ENCODE measurements at places on chromosomes 5 and 9.

DNA sequence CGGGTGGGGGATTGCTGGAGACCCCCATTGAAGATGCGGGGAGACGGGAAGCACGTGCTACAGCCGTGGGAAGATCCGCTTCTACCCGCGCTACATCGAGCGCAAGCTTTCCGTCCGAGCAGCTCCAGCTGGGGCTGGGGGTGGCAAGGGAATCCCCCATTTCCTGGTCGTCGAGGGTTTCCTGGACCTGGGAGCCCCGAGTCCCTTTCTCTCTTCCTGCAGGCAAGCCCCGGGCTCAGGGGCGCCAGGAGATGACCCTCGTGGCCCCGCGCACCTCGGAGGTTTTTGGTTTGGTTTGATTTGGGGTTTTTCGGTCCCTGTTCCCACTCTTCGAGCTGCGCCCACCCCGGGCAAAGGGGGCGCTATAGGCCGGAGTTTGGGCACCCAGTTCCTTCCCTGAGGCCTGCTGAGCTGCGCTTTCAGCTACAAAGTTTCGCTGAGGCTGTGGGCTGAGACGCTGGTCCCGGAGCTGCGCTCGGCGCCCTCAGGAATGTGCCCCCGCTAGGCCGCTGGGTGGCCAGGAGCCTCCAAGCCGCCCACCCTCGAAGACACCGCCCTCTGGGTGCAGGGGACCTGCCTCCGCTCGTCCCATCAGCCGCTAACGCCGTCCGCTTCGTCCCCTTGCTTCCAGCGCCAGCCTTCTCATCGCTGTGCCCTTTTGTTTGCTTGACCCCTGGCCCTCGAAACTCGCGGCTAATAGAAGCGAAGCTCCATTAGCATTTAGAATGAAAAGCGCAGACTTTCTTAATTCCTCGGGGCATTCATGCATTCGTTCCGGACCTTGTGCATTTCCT is 2.9 kb downstream of the NR4A3 start:
- DNase-seq = no peak

DNA sequence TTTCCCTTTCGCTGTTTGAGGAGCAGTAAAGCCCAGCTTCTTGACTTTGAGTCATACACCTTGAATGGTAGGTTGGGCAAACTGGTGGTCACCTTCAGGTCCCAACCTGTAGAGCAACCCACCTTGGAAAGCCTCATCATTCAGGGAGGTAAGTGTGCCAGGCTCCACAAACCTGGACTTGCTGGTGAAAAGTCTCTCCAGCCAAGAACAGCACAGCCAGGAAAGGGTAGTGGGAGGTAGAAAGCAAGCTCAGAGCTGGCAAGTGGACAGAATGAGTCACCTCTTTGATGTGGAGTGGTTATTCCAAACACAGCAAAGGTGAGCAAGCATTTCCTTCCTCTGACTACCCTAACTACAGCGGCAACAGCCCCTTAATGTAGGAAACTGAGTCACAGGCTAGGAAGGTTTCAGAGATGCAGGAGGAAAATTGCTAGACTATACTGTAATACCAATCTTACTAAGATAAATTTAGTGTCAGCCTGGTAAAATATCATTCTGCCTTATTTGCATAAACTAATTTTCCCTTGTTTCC is 117.5 kb upstream of the MTAP start:
- peak; percentile 75 for DNase-seq

DNA sequence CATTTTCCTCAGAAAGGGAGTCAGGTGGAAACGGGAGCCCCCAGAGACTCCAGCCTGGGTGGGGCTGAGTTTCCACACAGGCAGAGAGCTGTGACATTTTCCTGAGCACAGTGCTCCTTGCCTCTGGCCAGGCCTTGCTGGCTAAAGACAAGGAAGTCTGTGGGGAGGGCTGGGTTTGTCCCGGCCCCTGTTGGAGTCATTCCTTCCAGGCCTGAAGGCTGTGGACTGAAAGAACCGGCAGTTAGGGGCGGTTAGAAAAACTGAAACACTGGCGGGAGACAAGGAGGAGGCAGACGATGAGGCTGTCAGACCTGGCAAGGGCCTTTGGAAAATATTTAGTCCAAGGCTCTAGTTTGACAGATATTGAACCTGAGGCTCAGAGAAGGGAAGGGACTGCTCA is 29.9 kb downstream of the COL15A1 start:
- DNase-seq = no peak

- DNase-seq = no peak
Measured at GRCh38 chr5:35325836-35326235, 95.5 kb upstream of the PRLR start.

- no peak for DNase-seq
Measured at GRCh38 chr5:103755974-103756373, 193.4 kb upstream of the NUDT12 start.

DNA sequence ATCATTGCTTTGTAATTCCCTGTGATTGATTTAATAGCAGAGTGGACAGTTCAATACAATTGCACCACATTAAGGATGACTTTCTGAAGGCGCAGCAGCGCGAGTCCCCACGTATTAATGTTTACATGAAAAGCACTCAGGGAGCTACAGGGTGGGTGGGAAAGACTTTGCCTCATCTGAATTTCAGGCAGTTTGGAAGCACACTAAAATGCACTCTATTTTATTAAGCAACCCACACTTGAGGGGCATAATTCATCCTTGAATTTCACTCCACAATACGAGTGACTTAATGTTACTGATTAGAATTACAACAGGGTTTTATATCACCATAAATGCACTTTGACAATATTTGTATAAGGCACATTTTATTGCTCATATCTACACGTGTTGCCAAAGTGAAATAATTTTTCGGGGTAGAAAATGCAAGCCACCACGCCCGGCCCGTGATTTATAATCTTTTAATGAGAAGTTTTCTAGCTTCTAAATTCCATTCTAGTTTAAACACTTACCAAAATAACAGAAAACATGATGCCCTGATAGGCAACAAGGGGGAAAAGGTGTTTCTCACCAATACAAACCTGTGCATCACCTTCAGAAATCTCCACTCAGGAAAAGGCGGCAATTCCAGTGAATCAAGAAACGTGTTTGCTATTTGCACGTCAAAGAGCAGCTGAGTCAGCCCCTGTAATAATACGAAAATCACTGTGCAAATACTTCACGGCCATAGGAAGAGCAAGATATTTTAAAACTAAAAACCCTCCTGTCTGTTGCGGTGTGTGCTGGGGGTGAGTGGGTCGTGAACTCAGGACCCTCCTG is 40.5 kb downstream of the IRX4 start:
- DNase-seq = no peak

- DNase-seq = no peak
Measured at GRCh38 chr9:113409481-113409880, 994 bp downstream of the POLE3 start.

- DNase-seq = no peak
Measured at GRCh38 chr5:1019001-1019905, 10.7 kb downstream of the NKD2 start.

DNA sequence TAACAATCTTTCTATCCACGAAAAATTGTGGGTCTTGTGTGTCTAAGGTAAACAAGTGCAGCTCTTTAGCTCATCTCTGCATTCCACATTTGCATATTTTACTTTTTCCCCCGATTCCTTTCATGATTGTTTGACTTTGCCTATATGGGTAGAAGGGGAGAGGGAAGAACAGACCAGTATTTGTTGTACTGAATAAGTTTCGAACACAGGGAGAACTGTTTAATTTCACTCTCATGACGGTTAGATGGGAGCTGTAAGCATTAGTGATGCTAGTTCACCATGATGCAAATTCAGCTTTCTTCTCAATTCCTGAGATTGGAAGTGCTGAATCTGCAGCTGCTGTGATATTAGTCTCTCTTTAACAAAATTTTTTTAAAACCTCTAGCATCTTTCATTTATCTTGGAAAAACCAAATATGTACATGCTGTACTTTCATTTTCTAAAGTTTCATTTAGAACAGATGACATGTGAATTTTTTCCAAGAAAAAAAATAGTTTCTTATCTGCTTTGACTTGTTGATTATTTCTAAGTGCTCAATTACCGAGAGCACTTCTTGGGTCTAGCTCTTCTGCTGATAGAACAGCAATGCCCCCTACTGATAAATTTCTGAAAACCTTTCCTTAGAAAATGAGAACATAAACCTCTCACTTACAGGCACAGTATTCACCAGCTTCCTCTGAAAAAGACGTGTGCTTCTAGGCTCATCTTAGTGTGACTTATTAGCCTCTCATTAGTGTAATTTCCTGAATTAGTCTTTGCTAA is 149.5 kb downstream of the BAAT start:
- no peak for DNase-seq

- DNase-seq = peak; percentile 44
Measured at GRCh38 chr5:178120607-178121357, 7.5 kb downstream of the N4BP3 start.

DNA sequence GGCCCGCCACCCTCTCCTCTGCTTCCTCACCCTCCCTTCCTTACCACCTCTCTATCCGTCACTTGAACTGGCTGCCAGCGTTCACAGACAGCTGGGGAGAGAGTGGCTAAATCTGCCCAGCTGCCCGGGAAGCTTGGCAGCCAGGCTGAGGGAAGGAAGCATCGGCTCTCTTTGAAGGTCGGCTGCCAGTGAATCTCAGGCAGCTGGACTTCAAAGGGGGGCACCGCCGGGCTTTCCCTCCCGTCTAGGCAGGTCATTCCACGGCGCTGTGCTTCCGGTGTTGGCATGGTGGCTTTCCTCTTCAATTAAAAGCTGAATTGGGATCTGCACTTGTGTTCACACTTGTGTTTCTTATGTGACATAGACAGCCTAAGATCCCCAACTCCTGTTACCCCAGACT is 174.0 kb downstream of the GDNF start:
- DNase-seq = no peak

DNA sequence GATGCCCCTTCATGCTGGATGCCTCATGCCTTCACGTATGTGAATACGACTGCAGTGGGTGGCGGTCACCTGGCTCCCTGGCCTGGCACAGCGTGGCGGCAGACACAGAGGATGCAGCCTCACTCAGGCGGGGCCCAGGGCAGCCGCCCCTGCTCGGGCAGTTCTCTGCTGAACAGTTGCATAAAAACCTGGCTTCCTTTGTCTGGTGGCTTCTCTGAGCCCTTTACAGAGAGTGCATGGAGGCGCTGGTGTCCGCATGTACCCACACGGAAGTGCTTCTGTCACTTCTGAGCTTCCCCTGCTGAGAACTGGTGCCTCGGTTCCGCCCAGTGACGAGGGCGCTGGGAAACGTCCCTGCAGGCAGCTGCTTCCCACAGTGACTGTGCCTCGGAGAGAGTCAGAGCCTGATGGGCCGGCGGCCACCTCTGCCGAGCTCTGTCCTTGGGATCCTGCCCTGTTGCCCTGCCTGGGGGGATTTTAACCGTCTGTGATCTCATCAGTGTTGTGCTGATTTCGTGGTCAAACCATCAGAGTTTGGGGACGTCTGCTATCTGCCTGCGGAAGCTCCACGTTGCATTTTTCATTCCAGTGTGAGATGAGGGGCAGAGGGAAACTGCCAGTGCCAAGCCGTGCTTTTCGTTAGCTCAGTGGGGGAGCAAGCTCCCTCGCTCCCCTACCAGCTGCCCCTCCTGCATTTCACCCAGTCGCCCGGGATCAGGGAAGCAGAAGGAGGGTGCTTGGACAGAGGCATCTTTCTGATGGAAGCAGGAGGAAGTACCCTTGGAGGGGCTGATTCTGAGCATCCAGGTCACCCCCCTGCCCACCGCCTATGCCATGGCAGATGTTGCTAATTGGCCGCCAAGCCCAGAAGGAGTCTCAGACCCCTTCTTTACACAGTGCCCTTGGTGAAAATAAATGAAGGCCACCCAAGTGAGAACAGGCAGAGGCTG is 153.0 kb upstream of the COL5A1 start:
- DNase-seq = no peak

DNA sequence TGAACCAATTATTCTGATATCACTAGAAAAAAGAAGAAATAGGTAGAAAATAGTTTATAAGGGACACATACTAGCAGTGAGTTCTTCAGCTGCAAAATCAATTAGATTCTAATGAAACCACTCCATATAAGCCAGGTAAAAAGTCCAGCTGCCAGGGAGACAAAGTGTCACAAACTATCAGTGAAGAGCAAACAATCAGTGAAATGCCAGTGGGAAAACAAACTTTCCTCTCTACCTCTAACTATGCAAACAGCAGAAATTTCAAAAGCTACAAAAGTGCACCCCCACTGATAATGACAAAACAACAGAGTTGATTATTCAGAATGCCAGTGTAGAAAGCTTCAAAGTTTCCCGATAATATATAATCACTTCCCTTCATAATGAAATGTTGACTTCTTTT is 637.2 kb upstream of the ITGA1 start:
- DNase-seq = no peak

- no peak for DNase-seq
Measured at GRCh38 chr9:133664173-133665050, 28.2 kb downstream of the DBH start.

DNA sequence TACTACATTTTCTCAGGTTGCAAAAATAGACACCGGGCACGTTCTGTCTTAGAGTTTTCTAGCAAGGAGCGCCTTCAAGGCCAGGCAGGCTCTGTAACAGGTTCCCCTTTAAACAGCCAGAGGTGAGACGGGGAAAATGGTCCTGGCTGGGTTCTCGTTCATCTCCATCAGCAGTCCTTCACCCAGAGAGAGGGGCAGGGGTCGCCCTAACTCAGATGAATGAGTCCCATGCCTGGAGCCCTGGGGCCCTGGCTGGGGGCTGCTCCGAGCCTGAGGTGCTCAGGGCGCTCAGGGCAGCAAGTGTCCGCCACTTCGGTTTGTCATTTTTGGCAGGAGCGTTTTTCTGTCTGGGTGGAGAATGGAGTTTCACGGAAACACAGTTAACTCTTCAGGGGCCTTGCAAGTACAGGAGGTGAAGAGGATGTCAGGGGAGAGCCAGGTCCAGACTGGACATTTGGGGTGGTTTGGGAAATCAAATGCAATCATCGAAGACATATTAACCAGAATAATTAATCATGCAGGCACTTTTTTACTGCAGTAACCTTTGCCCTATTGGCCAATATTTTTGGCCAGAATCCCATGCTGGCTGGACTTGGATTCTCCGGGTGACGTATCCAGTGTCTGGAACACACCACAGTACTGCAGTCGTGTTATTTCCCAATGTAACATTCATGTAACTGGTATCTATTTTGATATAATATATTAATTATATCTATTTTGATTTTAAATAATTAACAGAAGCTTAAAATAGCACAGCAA is 2.9 kb downstream of the NTNG2 start:
- no peak for DNase-seq

DNA sequence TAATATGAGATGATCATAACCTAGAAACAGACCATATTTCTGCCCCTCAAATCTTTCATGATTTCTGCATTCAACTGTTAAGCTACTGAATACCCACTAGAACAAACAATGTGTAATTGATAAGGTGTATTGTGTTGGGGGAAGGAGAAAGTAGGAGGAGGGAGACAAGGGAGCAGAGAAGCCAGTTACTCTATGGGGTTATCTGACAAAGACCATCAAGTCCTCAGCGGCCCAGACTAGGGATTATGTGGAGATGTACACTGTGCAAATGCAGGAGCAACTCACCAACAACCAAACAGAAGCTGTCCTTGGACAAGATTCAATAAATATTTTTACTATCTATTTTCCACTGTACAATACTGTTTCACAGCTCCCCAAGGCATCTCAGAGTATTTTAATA is 2.7 kb downstream of the NRG2 start:
- DNase-seq = no peak

GRCh38 chr5:106094204-106094607 is 1576.5 kb downstream of the EFNA5 start:
- no peak for DNase-seq

Measured in activated CD4-positive, alpha-beta T cell treated with anti-CD3 and anti-CD28 coated beads, Interleukin-2, amount 50 U/mL, for 24 hours (primary cell).